ENCODE measurements at places on chromosomes 13 and 19. TPM values are rescaled to one million over a fixed set of nuclear protein-coding genes. Genes with fewer than 3 reads are reported as not detected.

SLC10A2 gene
- polyA plus RNA-seq = not detected

IGFL2 gene
- polyA plus RNA-seq = not detected

HIPK4 gene
- polyA plus RNA-seq = not detected

CGB8 gene
- polyA plus RNA-seq = not detected

C13orf42 gene
- not detected for polyA plus RNA-seq

RHPN2 gene
- polyA plus RNA-seq = 1.1 TPM

- DNase-seq = peak; percentile 93
Observed at GRCh38 chr19:52535771-52536447, 8.4 kb downstream of the ZNF808 start.

- no peak for DNase-seq
Observed at GRCh38 chr13:29028868-29029267, 208.7 kb downstream of the MTUS2 start.

DNA sequence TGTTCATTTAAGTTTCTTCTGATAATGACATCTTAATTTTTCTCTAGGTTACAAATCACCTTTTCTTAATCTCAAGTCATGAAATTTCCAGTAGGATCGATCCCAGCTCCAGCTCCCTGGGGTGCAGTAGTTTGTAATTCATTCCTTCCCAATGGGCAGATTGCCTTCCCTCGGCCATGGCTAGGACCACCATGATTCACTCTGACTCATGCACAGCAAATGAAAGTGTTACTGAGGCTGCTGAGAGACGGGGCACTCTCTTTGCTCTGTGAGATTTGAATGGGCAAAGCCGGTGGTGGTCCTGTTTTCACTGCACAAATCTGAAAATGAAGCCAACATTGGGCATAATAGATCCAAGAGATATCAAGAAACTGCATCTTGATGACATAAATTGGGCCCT, 202.8 kb upstream of the IRS2 start:
- no peak for DNase-seq

DNA sequence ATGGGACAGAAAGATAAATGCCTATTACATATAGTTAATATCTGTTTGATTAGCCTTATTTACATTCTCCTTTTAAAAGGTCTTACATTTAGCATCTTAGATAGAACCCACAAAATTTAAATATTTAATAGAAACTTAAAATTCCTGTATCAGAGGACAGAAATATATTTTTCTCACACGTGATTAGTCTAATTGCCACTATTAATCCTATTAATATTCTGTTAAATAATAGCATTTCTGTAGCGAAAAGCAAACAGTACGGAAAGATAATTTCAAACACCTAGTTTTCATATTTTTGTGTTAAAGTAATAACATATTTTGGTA, 380 bp upstream of the ZNF30 start:
- no peak for DNase-seq

DNA sequence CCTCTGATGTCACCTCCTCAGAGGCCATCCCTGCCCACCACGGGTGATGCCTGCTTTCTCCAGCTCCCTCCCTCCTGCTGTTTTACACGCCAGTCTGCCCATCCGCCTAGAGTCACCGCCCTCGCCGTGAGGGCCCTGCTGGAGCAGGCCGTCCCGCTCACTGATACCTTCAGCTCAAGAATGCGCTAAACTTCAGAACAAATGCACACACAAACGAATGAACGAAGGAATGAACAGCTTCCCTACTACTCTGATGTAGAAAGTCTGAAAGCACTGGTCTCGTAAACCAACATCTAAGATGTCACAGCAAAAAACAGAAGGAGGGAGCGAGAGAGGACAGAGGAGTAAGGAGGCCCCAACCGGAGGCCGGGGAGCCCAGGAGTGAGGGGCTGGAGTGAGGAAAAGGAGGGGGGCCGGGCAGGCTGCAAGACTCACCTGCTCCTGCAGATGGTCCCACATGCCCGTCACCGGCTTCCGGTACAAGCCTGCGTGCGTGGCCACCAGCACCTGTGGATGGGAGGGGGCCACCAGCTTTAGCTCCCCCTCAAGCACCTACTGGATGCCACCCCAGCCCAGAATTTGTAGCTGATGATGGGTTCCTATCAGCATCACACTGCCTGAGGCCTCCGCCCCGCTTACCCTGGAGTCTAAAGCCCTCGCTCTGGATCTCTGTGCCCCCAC, 4.0 kb downstream of the PNKP start:
- no peak for DNase-seq

DNA sequence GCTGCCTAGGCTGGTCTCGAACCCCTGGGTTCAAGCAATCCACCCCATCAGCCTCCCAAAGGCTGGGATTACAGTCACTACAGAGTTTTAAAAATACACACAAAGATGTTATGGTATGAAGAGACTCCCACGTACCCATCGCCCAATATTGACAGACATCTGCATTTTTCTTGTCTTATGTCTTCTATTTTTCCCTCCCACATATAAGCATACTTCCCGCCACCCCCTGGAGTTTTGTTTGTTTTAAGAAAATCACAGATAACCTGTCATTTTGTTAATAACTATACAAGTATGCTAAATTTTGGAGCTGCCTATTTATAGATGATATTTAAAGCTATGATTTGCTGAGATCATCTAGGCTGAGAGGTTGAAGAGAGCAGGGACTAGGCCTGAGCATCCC, 6.2 kb upstream of the SMG9 start:
- no peak for DNase-seq

GRCh38 chr13:106376401-106377112, 158.9 kb downstream of the EFNB2 start:
- DNase-seq = no peak

- no peak for DNase-seq
Observed at GRCh38 chr13:101773062-101773461, 320.6 kb downstream of the ITGBL1 start.

DNA sequence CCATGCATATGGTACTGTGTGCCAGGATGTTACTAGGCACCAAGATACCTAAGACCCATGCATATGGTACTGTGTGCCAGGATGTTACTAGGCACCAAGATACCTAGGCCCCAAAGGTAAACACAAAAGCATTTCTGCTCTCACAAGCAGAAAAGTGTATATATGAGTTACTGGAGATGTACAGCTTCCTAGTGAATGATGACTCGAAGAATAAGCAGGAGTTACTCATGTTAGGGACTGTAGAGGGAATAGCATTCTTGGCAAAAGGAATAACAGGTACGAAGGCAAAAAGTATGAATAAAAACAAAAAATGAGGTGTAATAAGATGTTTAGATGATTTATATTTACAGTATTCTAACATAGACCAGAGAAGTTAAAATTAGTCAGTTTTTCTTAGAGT, 383.7 kb downstream of the DIAPH3 start:
- no peak for DNase-seq

DNA sequence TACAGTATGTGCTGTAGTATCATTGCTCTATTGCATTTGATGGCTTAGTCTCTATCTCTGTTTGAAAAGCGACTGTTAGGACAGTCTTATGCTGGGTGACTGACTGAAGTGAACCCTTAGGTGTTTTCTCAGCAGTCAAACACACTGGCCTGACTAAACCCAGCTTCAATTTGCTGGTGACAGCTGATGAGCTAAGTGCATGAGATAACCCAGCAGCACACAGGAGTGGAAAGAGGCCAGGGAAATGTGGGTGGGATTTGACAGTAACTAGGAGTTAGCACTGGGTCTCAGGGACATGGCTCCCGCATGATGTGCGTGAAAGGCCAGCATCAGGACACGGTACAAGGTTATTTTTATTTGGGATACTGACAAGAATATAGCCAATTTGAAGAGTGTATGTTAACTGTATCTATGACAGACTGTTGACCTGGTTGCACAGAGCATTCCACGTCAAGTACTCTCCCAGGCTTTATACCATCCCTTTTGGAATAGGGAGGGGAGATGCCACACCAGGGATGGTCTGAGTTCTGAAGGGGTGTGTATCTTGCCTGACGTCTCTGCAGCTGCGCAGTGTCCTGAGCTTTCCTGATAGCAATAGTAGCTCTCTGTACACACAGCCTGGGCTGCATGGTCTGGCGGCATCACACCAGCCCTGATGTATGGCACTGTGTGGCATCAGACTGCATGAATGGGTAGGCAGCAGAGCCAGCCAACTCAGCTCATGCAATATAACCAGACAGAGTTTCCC, 144.8 kb downstream of the FLT1 start:
- DNase-seq = no peak

DNA sequence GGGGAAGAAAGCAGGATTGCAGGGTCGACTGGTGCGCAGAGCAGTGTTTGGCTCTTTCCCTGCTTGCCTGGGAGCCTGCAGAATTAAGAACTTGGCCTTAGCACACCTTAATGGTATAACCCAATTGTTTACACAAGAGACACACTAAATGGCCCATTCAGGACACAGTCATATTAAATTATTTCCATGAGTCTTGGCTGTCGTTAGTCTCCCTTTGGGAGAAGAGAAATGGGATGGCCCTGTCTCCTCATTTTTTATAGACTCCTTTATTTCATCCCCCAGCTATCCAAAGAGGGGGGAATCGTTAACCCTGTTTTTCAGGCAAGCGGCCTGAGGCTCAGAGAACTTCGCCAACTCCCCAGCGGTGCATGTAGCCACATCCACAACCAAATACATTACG, 282.5 kb downstream of the SUCLA2 start:
- no peak for DNase-seq
